ENCODE measurements at places on chromosomes 7 and 10.

DNA sequence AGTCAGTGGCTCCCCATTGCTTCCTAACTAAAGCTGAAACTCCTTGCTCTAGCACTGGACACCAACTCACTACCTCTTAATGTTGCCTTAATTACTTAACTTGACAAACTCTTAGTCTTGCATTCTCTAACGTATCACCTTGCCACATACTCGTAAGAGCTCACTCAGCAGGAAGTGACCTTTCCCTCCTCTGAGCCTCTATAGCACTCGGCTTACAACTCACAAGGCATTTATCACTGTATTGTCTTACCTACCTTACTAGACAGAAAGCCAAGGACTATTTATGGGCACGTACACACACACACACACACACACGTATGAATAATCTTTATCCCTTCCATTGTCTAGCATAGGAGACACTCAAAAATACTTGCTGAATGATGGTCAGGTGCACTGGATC lies 21.2 kb downstream of the CEP41 start:
- no peak for DNase-seq

GRCh38 chr10:49364051-49364450 lies 31.8 kb downstream of the DRGX start:
- no peak for DNase-seq

GRCh38 chr7:22066522-22066921 lies 120.8 kb upstream of the CDCA7L start:
- DNase-seq, result peak; percentile 92

GRCh38 chr7:151083824-151084160 lies 499 bp upstream of the TMUB1 start:
- DNase-seq, result no peak

GRCh38 chr7:132652507-132652906 lies 76.2 kb upstream of the PLXNA4 start:
- DNase-seq, result no peak

DNA sequence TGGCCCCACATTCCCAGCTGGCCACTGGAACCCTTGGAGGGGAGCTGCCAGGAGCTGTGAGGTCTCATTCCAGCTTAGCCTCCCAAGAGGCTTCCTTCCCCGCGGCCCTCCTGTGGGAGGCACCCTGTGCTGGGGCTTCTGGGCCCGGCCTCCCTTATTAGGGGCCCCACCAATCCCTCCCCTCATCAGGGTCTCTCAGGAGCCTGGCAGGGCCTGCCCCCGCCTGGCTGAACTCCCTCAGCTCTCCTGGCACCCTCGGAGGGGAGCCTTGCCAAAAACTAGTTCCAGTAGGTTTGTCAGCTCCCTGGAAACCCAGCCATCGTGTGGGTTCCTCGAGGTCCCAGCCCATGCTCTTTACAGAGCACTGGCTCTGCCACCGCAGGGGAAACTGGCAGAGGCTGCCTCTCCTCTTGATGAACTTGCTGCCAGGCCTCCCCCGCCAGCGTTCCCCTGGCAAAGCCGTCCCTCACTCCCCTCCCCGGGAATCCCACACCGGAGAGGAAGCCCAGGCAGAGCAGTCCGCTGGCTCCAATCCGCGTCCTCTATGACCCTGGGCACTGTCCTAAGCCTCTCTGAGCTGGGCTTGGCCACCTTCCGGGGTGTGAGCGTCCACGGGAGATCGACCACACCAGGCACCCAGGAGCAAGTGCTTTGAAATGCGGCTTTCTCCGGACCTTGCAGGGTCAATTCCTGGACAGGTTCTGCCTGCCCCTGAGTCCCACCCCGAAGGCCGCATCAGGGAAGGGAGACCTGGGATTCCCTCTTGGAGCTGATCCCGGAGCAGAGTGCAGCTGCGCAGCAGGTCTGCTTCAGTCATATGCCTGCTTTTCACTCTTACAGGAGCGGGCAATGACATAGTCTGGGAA lies 139.8 kb downstream of the ARHGAP22 start:
- no peak for DNase-seq

Measured in NCI-H345 (cell line).